ENCODE measurements at places on chromosomes 16 and 17. TPM values are rescaled to one million over a fixed set of nuclear protein-coding genes. Genes with fewer than 3 reads are reported as not detected.

The ADGRG1 gene
- total RNA-seq, result 2.3 TPM

The KRT33A gene
- total RNA-seq, result not detected

The JPH3 gene
- not detected for total RNA-seq

The CPHXL2 gene
- total RNA-seq, result not detected

The WFIKKN1 gene
- total RNA-seq, result under 0.01 TPM

The ANKFY1 gene
- total RNA-seq, result 50.2 TPM

The RGS9 gene
- total RNA-seq, result 0.89 TPM

The MT4 gene
- not detected for total RNA-seq

The GAN gene
- 16.0 TPM for total RNA-seq

The PDPK1 gene
- total RNA-seq, result 30.3 TPM

The DNAH9 gene
- not detected for total RNA-seq

The TEDC2 gene
- total RNA-seq, result 3.0 TPM

The CCL4L2 gene
- total RNA-seq, result not detected
